ENCODE measurements at places on chromosomes 5 and 9.
A peak's percentile ranks its signal among the peaks of the same experiment; 100 is the strongest.

GRCh38 chr9:135000647-135001245 is 83.0 kb upstream of the FCN1 start:
- DNase-seq: no peak

DNA sequence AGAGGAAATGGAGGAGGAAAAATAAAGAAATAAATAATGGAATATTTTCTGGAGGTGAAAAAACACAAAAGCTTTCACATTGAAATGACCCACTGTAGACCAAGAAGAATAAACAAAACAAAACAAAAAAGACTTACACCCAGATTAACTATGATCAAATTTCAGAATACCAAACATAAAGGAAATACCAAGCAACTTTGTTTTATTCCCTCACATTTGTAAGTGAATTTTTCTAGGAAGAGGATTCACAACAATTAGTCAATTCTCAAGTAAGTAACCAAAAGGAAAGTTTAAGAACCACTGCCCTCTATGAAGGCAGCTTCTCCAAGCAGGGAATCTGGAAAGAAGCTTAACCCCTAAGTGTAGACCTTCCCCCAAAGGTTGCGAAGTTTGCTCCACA is 29.6 kb upstream of the B4GALT1 start:
- no peak for DNase-seq

DNA sequence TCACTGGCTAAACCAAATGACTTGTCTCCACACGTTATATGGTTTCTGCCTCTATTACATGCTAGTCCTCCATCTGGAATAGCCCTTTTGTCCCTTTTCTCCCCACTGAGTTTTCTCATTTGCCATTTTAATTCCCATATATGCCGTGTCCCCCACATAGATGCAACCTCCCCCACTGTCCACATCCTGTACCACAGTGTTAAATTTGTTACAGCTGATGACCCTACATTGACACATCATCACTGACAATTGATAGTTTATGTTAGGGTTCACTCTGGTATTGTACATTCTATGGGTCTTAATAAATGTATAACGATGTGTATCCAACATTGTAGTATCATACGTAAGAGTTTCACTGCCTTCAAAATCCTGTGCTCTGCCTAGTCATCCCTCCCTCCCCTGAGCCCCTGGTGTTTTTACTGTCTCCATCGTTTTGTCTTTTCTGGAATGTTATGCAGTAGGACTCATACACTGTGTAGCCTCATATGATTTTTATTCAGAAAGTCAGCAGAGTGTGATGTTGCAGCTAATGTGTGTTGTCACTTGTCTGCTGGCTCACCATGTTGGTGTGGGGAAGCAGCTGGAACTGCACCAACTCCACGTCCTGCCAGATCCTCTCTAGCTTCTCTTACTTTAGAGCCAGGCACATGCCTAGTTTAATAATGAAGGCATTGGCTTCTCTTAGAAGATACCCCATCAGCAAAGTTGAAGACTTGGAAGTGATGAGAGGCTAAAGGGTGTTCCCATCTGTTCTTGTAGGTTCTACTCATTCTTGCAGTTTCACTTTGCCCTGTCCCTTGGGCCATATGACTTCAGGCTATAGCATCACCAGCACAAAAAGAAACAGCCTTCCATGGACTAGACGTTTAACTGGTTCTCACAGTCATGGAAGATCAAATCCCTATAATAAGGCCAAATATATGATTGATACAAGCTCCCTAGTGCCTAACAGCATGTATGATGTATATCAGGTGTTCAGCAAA is 30.2 kb downstream of the LRRC70 start:
- no peak for DNase-seq

- no peak for DNase-seq
Observed at GRCh38 chr9:136558373-136558772, 12.5 kb upstream of the NOTCH1 start.

- peak; percentile 43 for DNase-seq
Observed at GRCh38 chr5:135833961-135834638, 363 bp upstream of the SLC25A48 start.

DNA sequence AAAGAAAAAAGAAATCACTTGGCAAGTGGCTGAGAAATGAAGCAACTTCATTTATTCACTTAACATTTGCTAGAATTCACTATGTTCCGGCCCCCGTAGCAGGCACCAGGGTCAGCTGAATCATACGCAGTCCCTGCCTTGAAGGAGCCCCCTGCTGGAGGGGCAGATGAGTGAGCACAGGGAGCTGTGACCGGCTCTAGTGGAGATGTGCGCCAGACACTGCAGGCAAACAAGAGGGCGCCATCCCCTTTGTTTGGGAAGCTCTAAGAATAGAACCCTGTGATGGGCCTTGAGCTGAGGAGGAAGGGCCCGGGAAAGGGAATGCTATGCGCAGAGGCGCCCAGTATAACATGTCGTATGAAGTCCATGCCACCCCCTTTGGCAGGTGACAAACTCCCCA is 20.2 kb upstream of the RPL26L1 start:
- DNase-seq: no peak

DNA sequence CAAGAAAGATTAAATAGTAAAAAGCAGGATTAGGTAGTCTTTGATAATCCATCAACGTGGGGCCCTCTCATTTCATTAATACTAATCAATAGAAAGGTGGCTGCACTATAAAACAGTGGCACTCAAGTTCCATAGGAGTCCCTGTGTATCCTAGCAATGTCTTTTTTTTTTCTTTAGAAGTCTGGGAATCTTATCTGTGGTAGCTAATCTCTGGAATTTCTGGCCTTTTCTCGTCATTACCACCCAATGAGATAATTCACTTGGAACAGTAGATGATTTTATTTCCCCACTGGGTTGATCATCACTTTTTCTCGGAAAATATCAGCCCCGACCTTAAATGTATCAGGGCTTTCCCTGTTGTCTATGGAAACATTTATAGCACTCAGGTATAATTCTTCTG is 86.8 kb upstream of the CDH6 start:
- no peak for DNase-seq

GRCh38 chr9:10000669-10001068 is 612.1 kb downstream of the PTPRD start:
- DNase-seq: no peak

Data from ecto neural progenitor cell (in vitro differentiated cells).